ENCODE measurements at places on chromosomes 1 and 21. TPM values are rescaled to one million over a fixed set of nuclear protein-coding genes. Genes with fewer than 3 reads are reported as not detected.

Gene TBX15
- total RNA-seq = 0.06 TPM

Gene TMEM240
- total RNA-seq = not detected

Gene KIAA0040
- 25.7 TPM for total RNA-seq

Gene GJA8
- total RNA-seq = not detected

Gene KLF17
- not detected for total RNA-seq

Gene CELA3A
- total RNA-seq = 51,987 TPM
